ENCODE measurements at places on chromosomes 6 and 20. TPM values are rescaled to one million over a fixed set of nuclear protein-coding genes. Genes with fewer than 3 reads are reported as not detected.

The ARG1 gene
- total RNA-seq = 7.5 TPM

The OR2H1 gene
- not detected for total RNA-seq

The FLRT3 gene
- total RNA-seq = 57.6 TPM

The ADRM1 gene
- 58.3 TPM for total RNA-seq

The MOG gene
- not detected for total RNA-seq

The ARMC2 gene
- 4.4 TPM for total RNA-seq

The TNF gene
- 0.35 TPM for total RNA-seq

The NKX2-2 gene
- total RNA-seq = not detected

The NHLRC1 gene
- 3.2 TPM for total RNA-seq

All from metanephros (tissue), 2 donors.